ENCODE measurements at places on chromosomes 6 and 20.
A peak's percentile ranks its signal among the peaks of the same experiment; 100 is the strongest.

- DNase-seq, result no peak
These were observed 143.0 kb downstream of the GMDS start for GRCh38 chr6:2102316-2102883.

DNA sequence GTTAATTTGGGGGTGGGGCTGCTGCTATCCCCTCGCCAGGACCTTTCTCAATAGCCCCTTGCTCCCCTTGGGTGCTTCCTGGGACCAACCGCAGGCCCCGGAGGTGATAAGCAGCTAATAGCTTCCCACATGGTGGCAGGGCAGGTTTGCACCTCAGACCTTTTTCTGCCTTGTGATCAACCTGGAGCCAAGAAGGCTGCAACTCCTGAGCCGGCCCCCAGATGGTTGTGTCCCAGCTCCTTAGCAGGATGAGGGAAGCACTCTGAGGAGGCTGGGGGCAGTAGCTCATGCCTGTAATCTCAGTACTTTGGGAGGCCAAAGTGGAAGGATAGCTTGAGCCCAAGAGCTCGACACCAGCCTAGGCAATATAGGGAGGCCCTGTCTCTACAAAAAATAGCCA is 85.5 kb downstream of the BMP7 start:
- peak; percentile 55 for DNase-seq

- no peak for DNase-seq
These were observed 631 bp downstream of the PLCB1 start for GRCh38 chr20:8132484-8133309.

DNA sequence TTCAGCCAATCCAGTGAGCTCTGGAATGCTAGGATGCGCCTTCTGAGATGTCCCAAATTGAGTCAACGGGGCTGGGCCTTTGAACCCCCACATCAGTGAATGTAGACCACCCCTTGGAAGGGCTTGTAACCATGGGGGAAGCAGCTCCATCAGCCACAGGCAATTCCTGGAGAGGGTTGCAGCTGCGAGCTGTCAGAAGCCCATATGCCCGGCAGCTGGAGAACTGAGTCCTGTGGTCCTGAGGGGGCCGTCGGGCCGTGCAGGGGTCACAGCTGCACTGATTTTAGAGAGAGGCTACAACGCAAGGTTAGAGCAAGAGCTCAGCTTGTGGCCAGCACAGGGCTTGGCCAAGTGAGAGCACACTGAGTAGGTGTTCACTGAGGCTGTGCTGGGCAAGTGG is 121.3 kb downstream of the TOX2 start:
- no peak for DNase-seq

- peak; percentile 63 for DNase-seq
These were observed 111.3 kb downstream of the LY86 start for GRCh38 chr6:6699741-6700367.

DNA sequence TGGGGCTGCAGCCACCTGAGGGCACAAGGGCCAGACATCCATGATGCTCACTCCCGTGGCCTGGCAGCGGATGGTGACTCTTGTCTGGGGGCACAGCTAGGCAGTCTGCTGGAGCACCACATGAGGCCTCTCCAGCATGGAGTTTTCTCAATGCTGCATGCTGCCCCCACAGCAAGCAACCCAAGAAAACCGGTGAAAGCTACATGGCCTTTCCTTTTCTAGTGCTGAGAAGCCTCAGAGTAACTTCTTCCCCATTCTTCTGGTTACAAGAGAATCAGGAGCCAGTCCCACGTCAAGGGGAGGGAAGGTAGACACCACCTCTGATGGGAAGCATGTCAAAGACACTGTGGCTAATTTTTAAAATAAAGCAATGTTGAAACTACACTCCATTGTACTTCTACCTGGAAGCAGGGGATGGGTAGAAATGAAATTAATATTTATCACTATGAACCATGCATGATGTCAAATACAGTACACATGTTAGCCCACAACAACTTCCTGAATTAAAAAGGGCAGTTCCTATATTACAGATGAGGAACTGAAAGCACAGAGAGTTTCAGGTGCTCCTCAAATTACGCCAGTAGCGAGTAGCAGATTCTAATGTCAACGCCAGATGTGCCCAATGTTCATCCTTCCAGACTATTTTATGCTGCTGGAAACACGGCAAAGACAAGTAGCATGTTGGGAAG is 101.5 kb downstream of the LAMP5 start:
- no peak for DNase-seq

GRCh38 chr6:75850026-75850833 is 101.2 kb downstream of the MYO6 start:
- no peak for DNase-seq

Data from iPS-NIHi11 (cell line).